CD4-positive, alpha-beta T cell (primary cell): ENCODE measurements at places on chromosomes 1 and 21.

DNA sequence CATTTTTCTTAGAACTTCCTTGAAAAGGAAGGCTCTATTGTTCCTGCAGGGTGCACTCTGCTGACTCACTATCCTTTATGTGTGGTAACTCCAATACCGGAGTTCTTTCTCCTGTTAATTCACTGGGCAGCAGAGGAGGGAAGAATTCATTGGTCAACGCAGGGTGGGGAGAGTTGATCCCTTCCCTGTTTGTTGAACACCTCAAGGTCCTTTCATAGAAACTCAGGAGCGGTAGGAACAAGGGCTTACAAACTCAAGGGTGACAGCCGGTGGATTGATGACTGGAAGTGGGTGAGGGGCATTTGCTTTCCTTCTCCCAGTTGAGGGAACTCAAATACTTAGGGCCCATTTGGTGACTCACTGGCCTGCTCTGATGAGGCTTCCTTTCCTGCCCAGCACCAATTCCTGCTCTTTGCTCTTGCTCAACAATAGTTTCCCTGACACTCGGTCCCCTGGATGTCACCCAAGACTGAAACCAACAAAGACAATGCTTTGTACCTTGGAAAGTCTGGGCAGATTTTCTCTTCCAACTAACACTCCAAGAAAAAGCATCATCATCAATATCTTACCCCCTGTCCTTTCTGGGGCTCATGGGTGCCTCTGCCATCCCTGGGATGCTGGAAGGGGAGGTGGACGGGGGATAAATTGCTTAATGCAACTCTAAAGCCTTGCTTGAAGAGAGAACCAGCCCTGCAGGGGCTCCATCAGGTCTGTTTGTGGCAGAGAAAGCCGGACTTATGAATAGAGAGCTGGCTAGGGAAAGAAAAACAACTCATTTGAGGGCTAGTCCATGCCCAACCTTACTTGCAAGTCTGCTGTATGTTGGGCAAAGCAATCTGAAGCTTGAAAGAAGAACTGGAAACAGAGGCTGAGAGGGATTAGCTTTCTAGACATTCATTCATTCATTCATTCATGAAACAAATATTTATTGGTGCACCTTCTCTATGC lies 9.3 kb downstream of the SLC26A9 start:
- DNase-seq, result no peak

GRCh38 chr1:39907528-39908453 lies 6.1 kb upstream of the MYCL start:
- no peak for DNase-seq

DNA sequence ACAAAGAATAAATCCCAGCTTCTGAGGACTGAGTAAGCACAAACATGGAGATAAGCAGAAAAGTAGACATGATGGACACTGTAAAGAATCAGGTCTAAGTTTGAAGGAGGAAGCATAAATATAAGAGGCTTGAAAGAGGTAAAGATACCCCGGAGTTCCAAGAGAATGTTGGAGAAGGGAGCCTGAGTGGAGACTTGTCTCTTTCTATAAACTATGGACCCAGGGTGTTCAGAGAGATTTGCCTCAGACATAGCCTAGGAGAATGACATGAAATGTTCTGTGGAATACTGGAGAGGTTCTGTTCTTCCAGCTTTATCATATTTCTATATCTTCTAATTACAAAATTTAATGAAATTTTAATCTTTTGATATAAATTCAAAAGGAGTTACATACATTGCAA lies 554.3 kb upstream of the B3GALT2 start:
- no peak for DNase-seq

GRCh38 chr1:220952961-220953643 lies 73.9 kb downstream of the HLX start:
- no peak for DNase-seq

DNA sequence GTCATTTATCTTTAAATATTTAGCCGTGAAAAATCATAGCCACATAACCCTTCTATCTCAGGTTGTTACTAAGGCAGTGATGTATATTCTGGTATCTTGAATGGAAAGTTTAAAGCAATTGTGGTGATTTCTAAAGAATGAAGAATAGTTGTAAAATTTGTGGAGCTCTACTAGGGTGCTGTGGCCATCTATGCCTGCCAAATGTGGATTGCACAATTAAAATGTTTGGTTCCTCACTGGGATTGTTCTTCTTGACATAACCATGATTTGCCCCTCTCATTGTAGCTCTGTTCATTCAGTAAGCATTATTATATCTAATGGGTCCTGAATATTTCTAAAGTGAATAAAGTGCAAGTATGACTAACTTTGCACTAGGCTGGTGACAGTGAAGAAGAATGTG lies 50.1 kb downstream of the AK4 start:
- DNase-seq, result no peak

GRCh38 chr1:217393896-217394295 lies 237.0 kb downstream of the GPATCH2 start:
- no peak for DNase-seq

- DNase-seq, result no peak
Measured at GRCh38 chr1:160226623-160227022, 21.4 kb downstream of the PEA15 start.

- no peak for DNase-seq
Measured at GRCh38 chr1:51861669-51862068, 16.9 kb downstream of the NRDC start.

GRCh38 chr1:109290137-109290536 lies 7.2 kb upstream of the PSRC1 start:
- DNase-seq, result no peak

GRCh38 chr1:201955729-201956143 lies 433 bp downstream of the TIMM17A start:
- DNase-seq, result no peak

GRCh38 chr1:27592931-27593677 lies 10.8 kb downstream of the AHDC1 start:
- DNase-seq, result no peak

DNA sequence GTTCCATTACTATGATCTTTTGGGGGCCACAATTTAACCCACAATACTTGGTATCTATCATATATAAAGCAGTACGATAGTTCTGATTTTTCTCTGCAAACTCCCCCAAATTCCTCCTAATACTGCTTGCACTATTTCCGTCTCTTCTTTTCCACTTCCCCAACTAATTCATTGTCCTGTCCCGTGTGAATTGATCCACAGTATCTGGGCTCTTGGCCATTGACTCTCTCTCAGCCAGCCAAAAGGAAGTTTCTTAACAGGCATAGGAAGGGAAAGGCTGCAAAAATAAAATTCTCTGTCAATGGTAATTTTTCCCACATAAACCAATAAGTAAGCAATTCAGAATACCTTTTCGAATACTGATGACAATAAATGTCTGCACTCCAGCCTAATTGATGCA lies 91.7 kb upstream of the DSCAM start:
- no peak for DNase-seq

- no peak for DNase-seq
Measured at GRCh38 chr1:44261171-44261817, 48.0 kb downstream of the DMAP1 start.

DNA sequence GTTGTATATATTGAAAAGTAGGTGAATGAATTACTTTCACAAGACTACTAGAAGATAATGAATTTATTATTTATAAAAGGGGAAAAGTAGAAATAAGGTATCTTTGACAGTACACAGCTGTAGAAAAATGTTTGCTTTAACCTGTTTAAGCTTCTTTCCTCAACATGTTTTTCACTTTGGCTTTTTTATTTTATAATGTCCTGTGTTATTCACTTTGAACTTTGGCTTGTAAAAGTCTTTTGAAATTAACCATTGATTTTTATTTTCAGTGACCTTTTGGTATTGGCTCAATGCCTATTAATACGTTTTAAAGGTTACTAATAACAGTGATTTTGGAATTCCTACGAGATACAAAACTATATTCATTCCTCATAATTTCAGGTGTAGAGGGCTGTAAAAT lies 57.7 kb upstream of the MPC2 start:
- DNase-seq, result no peak

DNA sequence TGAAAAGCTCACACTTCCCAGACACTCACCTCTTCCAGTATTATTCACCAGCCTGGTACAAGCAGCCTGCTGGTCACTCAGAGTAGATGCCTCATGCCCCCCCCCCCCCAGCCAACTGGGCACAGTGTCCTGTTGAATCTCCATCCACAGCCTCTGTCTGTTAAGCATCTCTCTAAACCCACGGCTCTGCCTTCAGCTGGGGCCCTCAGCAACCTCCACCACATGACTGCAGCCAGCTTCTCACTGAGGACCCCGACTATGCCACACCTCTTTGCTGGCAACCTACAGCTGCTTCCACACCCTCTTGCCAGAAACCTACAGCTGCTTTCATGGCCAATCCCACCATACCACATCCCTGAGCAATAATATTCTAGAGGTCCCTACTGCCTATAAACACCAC lies 113.1 kb downstream of the RHOU start:
- DNase-seq, result no peak

- no peak for DNase-seq
Measured at GRCh38 chr21:31022306-31022705, 16.0 kb downstream of the KRTAP19-8 start.

DNA sequence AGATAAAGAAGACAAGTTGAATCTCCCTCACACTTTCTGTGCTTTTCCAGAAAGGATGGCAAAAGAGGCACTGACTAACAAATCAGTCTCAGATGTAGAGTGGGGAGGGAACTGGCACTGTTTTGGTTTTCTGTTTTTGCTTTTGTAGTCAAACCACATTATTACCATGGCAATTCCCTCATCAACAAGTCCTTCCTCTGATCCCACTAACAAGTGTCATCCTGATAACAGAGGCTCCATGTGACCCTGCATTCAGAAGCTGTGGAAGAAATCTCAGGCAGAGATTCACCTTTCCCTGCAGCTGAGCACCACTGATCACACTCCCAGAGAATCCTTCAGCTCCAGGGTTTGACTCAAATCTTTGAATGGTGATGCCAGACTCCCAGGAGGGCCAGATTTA lies 203.4 kb downstream of the TNR start:
- no peak for DNase-seq

GRCh38 chr1:89939693-89940438 lies 55.0 kb upstream of the ZNF326 start:
- DNase-seq, result no peak

DNA sequence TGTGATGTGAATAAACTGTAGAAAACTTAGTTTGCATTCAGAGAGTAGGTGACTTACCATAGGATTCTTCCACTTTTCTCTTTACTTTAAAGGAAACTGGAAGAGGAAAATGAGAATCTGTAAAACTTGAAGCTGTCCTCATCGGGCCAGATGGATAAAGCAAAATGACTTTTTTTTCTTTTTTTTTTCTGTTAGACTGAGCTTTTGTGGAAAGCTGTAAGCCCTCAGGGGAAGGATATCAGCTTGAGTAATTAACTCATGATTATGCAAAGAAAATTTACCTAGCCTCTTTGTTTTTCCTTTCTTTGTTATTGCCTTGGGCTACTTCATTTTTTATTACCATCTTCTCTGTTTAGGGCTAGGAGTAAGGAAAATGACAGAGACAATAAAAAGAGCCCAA lies 53.4 kb downstream of the DPH5 start:
- DNase-seq, result no peak

DNA sequence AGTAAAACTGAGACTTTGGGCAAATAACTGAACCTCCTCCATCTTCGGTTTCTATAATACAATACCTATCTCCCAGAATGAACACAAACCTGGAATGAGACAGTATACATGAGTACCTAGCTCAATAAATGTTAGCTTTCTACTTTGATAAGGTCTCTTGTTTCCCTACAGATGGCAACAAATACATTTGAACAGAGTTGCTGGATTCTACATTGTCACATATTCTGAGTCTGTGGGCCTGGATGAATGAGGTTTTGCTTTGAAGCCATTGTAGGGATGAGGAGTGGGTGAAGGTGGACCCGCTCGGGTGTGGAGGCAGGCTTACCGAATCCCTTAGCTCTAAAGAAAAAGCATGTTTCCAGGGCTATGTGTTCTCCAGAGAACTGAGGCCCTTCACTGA lies 13.9 kb upstream of the FYB2 start:
- DNase-seq, result no peak

DNA sequence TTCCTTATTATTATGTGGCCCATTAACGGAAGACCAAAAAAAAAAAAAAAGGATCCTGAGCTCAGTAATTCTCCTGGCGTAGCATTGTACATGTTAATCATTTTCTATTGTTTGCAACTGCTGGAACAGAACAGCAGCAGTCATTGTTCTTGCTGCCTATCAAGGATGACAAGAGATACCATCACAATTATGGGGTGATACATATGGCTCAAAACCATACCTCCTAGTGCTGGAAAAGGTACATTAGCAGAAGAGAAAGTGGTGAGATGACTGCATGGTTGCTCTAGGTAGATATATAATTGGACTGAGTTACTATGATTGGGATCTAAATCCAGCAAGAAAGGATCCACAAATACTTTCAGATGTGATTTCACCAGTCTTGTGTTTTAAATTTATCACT lies 13.3 kb upstream of the TLR5 start:
- DNase-seq, result no peak

GRCh38 chr1:12456979-12457378 lies 161.0 kb downstream of the DHRS3 start:
- DNase-seq, result no peak

DNA sequence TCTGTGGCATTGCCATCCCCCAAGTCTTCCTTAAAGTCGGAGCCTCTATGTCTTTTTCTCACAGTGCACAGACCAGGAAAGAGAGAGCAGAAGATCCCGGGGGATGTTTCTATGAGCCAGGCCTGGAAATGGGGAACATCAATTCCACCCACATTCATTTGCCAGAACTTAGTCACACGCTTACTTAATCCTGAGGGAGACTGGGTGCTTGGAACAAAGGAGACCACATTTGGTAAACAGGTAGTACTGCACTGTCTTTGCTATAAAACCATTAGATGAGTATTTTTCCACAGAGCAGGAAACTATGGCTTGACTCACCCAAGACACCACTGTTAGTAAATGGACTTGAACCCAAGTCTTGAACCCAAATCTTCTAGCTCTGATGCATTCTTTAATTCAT lies 60.7 kb upstream of the CTTNBP2NL start:
- DNase-seq, result no peak

GRCh38 chr1:203359010-203359571 lies 8.2 kb upstream of the FMOD start:
- no peak for DNase-seq

GRCh38 chr1:79726321-79726720 lies 719.8 kb upstream of the ADGRL4 start:
- no peak for DNase-seq

- no peak for DNase-seq
Measured at GRCh38 chr1:40662151-40662550, 3.3 kb downstream of the RIMS3 start.

DNA sequence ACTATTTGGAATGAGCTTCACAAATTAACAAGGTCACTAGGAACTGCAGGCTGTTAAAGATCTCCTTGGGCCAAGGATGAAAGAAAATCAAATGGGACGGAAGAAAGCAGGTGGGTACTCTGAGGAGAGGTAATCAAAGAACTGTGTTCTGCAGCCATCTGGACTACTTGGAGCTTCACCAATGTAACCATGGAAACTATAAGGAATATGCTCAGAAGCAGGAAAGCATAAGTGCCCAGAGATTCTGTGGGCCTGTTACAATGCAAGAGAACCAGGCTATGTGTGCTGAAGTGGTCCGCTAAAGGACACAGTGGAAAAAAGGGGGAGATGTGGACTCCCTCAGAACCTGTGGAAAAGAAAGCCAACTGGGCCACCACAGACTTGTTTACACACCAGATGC lies 238.5 kb downstream of the PTGER3 start:
- DNase-seq, result no peak

GRCh38 chr21:46011267-46011967 lies 29.8 kb downstream of the COL6A1 start:
- no peak for DNase-seq
